ENCODE measurements at places on chromosomes 11 and 22.
A peak's percentile ranks its signal among the peaks of the same experiment; 100 is the strongest.

DNA sequence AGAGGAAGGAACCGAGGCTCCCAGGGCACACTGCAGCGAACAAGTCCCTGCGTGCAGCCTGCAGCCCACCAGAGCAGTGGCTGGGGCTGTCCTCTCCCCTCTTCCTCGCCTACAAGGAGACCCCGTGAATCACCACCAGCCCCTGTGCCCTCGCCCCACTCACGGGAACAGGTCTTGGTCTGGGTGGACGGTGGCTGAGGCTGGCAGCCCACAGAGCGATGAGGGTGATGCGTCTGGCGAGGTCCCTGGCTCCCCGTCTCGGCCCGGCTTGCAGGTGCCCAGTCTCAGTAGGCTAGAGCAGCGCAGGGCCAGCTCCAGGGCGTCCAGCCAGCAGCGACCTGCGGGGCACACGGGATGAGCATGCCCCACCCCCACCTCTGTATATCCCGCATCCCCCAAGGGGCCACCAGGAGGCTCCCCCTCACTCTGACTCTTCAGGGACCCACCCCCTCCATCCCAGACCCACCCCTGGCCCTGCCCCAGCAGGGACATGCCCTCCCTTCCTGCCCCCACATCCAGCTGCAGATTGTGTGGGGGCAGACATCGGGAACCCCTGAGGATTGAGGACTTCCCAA is 50.5 kb upstream of the CARS1 start:
- DNase-seq, result no peak

GRCh38 chr22:50415426-50415825 is 59.4 kb downstream of the SBF1 start:
- no peak for DNase-seq

GRCh38 chr22:47587361-47587760 is 824.9 kb downstream of the TBC1D22A start:
- no peak for DNase-seq

- no peak for DNase-seq
Observed at GRCh38 chr11:7057641-7058040, 31.2 kb upstream of the RBMXL2 start.

GRCh38 chr11:82559609-82560008 is 174.1 kb downstream of the FAM181B start:
- no peak for DNase-seq

- no peak for DNase-seq
Observed at GRCh38 chr11:102391549-102392237, 44.7 kb downstream of the BIRC2 start.

DNA sequence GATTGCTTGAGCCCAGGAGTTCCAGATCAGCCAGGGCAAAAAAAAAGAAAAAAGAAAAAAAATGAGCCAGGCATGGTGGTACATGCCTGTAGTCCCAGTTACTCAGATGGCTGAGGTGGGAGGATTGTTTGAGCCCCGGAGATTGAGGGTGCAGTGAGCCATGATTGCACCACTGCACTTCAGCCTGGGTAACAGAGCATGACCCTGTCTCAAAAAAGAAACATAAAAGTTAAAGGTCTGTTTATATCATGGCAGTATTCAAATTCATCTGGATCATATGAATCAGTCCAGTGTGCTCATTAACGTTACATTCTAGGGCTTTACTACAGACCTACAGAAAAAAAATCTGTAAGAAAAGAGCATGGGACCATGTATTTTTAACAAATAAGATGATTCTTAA is 13.9 kb downstream of the HSD17B12 start:
- no peak for DNase-seq

- no peak for DNase-seq
Observed at GRCh38 chr11:57315491-57315890, 9.3 kb downstream of the TNKS1BP1 start.

DNA sequence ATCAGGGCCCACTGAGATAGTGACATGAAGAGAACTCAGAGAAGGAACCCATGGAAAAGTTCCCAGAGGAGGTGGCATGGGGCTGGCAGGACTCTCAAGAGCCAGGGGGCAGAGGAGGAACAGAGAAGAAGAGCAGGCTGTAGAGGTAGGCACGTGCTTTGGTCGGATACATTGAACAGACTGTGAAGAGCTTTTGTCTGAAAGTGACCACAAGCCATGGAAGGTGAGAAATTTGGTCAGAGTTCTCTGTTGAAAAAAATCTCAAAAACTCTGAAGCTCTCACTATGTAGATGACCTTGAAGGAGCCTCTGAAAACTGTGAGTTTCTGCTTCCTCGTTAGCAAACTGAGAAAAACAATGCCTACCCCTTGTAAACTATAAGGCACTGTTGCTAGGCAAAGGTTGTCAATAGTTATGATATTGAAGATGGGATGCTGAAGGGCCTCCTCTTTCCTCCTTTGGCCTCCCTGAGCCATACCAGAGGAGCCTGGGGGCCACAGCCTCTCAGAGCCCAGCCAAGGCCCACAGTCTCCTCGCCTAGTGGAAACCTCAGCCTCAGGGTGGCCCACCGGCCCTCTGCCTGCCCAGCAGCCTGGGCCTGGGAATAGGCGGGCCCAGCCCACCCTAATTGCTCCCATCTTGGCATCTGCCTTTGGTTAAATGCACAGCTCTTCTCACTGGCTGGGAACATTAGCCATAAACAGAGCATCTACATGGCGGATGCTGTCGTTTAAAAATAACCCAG is 415.7 kb downstream of the SOX6 start:
- no peak for DNase-seq

- no peak for DNase-seq
Observed at GRCh38 chr11:133381761-133382130, 150.6 kb downstream of the OPCML start.

DNA sequence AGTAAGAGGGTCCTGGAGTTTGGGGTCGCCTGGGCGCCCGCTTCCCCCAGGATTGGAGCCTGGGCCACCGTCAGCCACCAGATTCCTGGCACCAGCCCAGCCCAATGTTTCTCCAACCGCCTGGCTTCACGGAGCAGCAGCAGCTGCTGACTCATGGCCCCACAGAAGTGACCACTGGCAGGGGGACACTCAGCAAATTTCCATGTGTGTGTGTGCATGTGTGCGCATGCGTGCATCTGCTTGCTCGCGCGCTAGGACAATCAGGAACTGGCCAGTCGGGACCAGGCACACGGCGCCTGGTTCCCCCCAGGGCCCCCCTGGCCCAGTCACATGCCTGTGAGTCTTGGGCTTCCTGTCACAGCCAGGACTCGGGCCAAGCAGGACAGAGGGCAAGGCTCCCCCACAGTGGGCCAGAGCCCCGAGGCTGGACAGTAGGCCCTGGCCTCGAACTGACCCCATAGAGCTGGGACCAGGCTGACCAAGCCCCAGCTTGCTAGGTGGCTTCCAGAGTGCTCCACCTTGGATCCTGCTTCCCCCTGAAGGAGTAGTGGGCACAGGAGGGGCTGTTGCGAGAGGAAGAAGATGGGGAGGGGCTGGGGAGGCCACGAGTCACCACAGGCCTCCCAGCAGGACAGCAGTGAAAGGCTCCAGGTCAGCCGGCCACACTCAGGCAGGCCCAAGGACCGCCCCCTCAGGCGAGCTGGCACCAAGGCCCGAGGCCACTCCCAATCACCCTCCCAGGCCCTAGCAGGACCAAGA is 3.2 kb downstream of the CTSD start:
- no peak for DNase-seq

GRCh38 chr11:83717537-83717936 is 431.4 kb upstream of the CCDC90B start:
- DNase-seq, result no peak

GRCh38 chr22:17332109-17332800 is 37.0 kb upstream of the CECR2 start:
- DNase-seq, result no peak

- DNase-seq, result no peak
Observed at GRCh38 chr22:21026783-21027692, 5.3 kb downstream of the SLC7A4 start.

DNA sequence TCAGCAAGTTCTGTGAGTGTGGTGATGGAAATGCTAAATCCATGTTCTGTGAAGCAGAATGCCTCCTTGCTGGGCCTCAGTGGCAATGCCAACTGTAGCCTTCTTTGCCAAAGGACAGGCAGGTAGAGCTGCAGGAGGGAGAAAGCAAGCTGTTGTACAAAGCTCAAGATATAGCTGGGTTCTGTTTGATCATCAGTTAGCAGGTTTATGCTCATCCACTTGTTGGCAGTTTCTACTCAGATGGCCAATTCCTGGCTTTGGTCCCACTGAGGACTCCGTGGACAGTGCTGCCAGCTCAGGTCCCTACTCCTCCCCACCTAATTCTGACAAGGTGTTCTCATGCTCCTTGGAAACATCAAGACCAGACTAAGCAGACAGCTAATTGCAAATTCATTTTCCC is 65.1 kb downstream of the PRSS23 start:
- DNase-seq, result no peak

DNA sequence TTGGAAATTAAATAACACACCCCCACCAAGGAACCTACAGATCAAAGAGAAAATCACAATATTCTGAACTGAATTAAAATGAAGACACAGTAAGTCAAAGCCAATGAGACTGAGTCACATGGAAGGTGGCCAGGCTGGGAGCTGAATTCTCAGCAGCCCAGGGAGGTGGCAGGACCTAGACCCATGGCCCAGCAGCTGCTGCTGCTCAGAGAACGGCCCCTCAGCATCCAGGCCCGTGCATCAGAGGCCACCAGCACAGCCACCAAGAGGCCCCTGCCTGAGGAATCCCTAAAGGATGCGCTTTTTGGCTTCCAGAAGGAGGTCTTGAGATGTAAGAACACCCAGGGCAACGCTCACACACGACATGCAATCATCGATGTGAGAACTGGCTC is 35.0 kb downstream of the TBX1 start:
- no peak for DNase-seq

- no peak for DNase-seq
Observed at GRCh38 chr11:43835104-43835503, 45.5 kb upstream of the ALKBH3 start.

- peak; percentile 23 for DNase-seq
Observed at GRCh38 chr22:43449205-43449830, 37.5 kb downstream of the MPPED1 start.

- DNase-seq, result no peak
Observed at GRCh38 chr22:48984639-48985038, 843.0 kb downstream of the BRD1 start.

DNA sequence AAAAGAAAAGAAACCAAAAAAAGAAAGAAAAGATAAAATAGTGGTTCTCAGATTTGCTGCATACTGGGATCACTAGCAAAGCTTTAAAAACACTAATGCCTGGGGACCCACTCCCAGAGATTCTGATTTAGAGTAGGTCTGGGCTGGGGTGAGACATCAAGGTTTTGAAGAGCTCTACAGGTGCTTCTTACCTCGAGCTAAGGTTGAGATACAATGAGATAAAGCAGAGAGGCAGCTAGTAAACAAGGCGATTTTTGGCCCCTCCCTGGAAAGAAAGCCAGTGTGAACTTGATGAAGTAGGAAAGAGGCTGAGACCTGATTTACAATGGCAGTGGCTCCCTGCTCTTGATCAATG is 327.6 kb upstream of the CCDC90B start:
- DNase-seq, result no peak

- DNase-seq, result no peak
Observed at GRCh38 chr11:104370478-104370877, 206.5 kb upstream of the PDGFD start.

- DNase-seq, result no peak
Observed at GRCh38 chr11:15826826-15827225, 529.5 kb downstream of the SOX6 start.

DNA sequence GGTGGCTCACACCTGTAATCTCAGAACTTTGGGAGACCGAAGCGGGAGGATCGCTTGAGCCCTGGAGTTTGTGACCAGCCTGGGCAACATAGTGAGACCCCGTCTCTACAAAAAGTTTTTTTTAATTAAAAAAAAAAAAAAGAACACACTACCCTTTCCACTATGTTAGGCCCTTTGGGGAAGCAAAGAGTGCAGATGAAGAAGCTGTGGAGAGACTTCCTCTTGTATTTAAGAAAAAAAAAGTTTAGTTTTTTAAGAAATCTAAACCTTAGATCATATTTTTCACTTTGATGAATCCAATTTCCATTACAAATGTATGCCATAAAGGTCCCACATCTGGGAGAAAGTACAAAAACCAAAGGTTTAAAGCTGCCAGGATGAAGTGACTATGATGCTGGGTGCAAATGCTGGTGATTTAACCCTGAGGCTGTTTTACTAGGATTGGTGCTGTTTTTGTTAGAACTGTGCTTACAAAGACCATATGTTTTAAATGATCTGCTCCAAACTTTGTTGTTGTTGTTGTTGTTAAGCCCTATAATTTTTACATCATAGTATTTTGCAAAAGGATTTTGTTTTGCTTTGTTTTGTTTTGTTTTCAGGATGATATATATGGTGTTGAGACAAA is 28.9 kb upstream of the ACER3 start:
- no peak for DNase-seq

DNA sequence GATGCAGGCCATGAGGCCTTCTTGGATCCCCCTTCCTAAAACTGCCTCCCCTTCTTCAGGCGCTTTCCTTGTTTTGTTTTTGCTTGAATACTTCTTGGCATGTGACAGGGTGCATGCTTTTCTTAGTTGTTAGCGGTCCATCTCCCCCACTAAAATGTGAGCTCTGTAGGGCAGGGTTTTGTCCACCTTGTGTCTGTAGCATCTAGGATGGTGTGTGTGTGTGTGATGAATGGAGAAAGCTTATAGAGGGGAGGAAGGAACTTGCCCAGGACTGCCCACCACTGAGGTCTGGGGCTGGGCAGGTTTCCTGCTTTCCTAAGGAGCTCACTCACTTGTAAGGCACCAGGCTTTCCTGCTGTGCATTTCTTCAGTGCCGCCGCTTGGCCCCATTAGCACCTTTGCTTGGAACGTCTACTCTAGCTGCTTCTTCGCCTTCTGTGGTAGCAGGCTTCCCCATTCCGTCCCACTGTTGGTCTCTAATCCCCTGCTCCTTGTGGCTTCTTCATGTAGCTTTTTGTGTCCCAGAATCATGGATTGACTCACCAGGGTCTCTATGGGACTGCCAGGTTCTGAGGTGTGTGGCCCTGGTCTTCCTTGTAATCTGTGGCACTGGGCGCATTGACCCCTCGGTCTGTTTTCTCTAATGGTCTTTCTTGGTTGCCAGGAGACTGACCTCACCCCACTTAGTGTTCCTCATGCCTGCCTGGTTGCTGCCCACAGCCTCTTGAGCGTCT is 3.3 kb downstream of the DGCR8 start:
- DNase-seq, result no peak

GRCh38 chr11:95451261-95451660 is 220.3 kb upstream of the SESN3 start:
- DNase-seq, result no peak

GRCh38 chr11:101576456-101576855 is 7.4 kb downstream of the TRPC6 start:
- DNase-seq, result no peak

GRCh38 chr22:37777122-37777687 is 30.5 kb upstream of the GCAT start:
- peak; percentile 46 for DNase-seq

GRCh38 chr22:24156913-24157821 is 24.1 kb upstream of the SUSD2 start:
- no peak for DNase-seq

GRCh38 chr11:35619116-35619854 is 1.0 kb downstream of the FJX1 start:
- peak; percentile 52 for DNase-seq
